IMR-90 (cell line): ENCODE measurements at places on chromosomes 12 and 14. TPM values are rescaled to one million over a fixed set of nuclear protein-coding genes. Genes with fewer than 3 reads are reported as not detected.

PMEL gene
- 5.8 and 5.9 TPM in 2 replicates for polyA plus RNA-seq

SLCO1B1 gene
- not detected in 2 replicates for polyA plus RNA-seq

SLC17A8 gene
- polyA plus RNA-seq: not detected in 2 replicates

CLEC2D gene
- 0.80 and 1.2 TPM in 2 replicates for polyA plus RNA-seq
